Left renal pelvis (tissue), 4 donors: ENCODE measurements at places on chromosomes 5 and 9. TPM values are rescaled to one million over a fixed set of nuclear protein-coding genes. Genes with fewer than 3 reads are reported as not detected.

Gene DAPK1
- 38.3 TPM for polyA plus RNA-seq

DNA sequence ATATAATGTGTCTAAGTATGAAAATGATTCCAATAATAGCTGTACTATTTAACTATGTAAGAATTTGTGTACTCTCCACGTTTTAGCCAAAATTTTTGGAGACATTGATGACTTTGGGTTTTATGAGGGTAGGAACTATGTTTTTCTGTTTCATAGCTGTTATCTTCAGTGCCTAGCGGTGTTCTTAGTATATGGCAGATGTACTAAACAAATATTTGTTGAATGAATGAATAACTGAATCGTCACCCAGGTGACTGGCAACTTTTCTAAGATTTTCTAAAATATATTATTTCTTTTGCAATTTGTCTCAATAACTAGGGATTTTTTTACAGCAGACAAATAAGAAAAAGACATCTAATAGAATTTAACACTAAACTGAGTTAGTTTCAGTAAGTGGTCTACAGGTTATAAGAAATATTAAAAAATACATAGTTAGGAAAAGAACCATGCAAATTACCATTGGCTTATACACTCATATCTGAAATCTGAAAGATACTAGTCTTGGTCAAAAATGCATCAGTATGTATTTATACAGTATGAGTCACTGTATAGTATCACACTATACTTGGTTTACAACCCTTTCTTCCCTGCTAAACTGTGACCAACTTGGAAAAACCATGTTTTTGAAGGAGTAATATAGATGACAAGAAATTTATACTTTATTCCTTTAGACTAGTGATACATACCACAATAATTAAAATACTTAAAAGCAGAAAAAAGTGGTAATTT, 10.5 kb upstream of the ERCC6L2 start:
- DNase-seq = no peak

DNA sequence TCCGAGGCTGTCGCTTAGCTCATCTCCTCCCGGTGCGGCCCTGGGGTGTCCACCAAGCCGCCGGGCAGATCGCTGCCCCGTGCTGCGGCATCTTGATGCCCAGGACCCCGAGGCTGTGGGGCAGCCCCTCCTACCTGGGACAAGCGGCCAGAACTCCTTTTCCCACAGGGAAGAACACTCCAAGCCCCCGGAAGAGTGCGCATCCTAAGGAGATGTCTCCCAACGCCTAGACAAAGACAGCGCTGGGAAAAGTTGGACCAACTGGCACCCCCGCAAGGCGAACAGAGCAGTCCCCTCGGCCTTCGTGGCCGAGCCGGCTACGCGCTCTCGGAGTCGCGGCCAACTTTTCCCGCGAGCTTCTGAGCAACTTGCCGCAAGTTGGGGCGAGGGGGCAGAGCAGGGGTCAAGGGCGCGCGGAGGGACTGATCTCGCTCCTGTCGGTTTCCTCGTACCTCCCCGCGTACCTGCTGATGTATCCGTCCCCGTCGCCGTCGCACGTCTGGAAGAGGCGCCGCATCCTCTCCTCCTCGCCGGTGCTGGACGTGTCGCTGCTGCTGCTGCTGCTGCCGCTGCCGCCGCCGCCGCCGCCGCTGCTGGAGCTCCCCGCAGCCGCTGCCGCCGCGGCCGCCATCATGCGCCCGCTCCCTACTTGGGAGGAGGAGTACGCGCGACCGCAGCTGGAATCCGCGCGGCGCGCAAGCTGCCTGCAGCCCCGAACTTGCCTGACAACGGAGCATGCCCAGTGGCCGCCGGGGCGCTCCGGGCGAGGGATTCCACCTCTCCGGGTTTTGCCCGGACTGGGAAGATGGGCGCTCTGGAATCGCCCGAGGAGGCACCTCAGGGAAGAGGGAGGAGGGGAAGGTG, at the start of gene MCC:
Gene MCC, minus strand, starts transcription at position 673 of the 864 bp plus-strand sequence.
- DNase-seq = peak; percentile 76

GRCh38 chr5:80874162-80874561, 86.0 kb upstream of the RASGRF2 start:
- no peak for DNase-seq

- no peak for DNase-seq
These were observed 137.7 kb downstream of the SNX18 start for GRCh38 chr5:54655266-54655665.

- DNase-seq = no peak
These were observed 59.7 kb upstream of the GARNL3 start for GRCh38 chr9:127204771-127205470.
